ENCODE measurements at places on chromosomes 7 and 10.

DNA sequence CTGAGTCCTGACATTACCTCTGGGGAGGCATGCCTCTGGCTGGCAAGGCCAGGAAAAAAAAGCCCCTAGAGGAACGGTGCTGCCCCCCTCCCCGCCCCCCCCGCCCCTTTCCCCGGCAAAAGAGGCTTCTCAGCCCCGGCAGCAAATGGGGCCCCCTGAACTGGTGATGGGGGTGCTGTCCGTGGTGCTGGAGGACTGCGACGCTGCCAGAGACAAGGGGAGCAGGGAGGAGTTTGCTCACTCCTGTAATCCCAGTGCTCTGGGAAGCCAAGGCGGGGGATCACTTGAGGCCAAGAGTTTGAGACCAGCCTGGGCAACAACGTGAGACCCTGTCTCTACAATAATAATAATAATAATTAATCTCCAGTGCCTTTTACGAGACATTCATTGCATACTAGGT, 23.7 kb downstream of the SRRM3 start:
- no peak for DNase-seq

DNA sequence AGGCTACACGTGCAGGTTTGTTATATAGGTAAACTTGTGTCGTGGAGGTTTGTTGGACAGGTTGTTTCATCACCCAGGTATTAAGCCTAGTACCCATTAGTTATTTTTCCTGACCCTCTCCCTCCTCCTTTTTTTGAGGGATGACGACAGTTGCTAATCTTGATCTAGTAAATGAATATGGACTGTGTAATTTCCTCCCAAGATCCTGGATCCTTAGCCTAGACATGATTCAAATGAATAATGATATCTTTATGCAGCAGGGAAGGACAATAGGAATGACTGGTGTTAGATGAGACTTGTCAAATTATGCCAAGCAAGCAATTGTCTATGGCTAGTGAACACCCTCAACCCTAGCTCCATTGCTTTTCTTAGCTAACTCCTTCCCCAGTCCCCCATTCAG, 156.2 kb downstream of the PLPP4 start:
- DNase-seq, result no peak

- no peak for DNase-seq
Measured at GRCh38 chr7:14793151-14793550, 109.4 kb downstream of the DGKB start.

DNA sequence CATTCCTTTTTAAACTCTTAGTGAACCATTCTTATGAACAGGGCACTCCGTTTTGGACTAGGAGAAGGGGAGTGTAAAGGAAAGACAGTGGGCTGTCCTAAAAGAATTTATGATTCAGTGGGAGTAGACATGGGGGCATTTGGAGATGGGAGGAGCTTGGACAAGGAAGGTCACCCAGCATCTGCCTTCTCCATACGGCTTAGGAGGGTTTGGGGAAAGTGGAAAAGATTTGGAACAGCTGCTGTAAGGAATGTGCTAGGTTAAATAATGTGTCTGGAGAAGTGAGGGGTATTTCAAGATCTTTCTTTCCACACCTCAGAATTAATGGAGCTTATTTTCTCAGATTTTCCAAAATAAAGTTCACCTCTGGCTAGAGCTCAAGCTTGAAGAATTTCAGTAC, 24.0 kb downstream of the SLC35G1 start:
- DNase-seq, result no peak

DNA sequence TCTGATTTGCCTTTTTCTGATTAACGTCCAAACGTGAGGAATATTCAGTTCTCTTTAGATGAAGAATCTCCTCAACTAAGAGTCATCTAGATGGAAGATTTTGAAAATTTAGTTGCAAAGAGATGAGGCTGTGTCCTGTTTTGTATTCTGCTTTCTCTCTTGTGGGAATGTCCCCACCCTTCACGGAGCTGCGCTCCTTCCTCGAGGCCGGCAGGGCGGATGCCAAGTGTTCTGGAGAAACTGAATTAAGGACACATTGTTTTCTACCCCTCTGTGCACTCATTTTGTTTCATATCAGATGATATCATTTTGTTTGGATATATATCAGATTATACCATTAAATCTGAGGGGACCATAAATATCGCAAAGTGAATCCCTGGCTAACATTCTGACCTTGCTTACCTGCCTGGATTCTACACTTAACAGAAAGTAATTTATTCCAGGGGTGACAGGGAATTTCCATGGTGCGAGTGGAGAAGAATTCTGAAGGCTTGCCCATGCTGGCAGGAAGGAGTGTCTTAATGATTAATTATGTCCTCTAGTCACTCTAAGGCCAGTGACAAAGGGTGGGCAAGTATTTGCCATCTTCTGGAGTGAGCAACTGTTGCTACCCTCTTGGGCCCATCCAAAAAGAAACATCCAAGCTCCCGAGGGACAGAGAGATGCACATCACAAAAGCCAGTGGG, 47.9 kb upstream of the IGFBP3 start:
- DNase-seq, result no peak

DNA sequence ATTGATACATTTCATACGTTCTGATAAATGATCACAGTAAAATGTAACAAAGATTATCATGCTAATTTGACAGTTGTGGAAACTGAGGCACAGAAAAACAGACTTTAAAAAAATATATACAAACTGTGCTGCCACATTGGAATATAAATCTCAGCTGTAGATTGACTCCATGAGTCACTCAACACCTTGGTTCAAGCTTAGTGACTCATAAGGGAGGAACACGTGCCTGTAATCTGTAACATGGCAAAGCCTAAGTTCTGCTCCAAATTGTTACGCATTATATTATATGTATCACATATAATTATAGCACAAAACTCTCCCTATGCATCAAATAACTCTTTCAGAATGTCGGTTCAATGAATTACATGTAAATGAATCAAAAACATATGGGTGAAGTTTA, 1047.5 kb downstream of the GATA3 start:
- DNase-seq, result no peak

- DNase-seq, result no peak
Measured at GRCh38 chr10:13913897-13914296, 327.1 kb downstream of the PRPF18 start.

DNA sequence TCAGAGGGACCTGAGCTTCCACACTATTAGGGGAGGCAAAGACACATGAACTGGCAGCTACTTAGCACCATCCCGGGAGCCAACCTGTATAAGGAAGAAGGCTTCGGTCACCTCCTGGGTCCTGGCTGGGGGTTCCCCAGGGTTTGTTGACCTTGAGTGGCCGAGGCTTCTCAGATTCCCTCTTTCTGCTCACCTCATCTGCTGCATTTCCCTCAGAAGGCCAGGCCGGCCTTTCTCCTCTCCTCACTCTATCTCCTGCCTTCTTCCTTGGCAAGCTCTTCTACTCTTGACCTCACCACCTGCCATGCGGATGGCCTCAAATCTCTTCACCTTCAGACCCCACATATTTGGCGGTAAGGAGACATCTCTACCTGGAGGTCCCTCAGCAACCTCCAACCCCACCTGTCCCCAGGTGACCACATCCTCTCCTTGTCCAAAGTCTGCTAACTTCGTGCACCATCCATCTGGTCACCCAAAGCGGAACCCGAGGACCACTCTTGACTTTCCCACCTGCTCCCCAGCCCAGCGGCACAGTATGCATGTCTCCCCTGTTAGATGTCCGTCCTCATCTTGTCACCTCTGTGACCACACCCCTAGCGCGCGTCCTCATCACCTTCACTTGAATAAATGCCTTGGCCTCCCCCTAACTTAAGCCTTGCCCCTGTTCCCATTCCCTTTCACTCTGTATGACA, 133.8 kb upstream of the UNC5B start:
- no peak for DNase-seq

Data from DMS79 treated with DMSO at 0.1 percent for 48 hours (cell line).